Fibroblast of skin of abdomen (primary cell): ENCODE measurements at places on chromosomes 1 and 21.

GRCh38 chr1:177423090-177423489 lies 252.3 kb downstream of the BRINP2 start:
- no peak for DNase-seq

DNA sequence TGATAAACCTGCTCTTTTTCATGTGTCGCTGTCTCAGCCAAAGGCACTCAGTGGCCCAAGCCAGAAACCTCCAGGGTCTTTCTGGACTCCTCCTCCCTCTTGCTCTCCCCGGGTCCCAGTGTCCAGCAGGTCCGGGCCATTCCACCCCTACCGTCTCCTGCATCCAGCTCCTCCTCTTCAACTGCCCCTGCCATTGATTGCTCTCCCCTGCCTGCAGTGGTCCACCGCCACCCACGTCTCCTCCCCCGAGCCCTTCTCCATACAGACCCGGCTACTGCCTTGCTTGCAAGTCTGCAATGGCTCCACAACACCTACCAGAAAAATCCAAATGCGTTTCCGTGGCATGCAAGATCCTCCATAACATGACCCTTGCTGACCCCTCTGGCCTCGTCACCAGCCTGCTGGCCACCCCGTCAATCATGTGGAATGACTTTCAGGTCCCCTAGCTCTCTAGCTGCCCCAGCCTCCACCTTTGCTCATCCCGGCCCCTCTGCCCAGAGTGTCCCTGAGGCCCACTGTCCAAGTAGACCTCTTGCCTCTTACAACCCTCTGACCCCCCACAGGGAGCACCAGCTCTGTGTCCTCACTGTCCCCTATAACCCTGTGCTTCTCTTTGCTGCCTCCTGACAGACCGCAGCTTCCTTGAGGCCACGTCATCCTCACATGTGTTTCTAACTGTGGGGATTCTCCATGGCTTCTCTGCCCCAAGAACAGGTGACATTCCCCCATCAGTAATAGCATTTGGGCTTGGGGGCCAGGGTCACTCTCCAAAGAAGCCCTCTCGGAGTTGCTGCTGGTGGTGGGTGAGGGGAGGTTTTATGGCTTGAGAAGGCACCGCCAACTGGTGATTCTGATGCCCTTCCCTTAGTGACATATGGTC lies 15.0 kb downstream of the CACNA1S start:
- DNase-seq = no peak

GRCh38 chr1:206960676-206961386 lies 9.4 kb downstream of the FCAMR start:
- DNase-seq = no peak

- DNase-seq = no peak
Measured at GRCh38 chr21:33296156-33296555, 28.6 kb upstream of the IFNAR1 start.

GRCh38 chr1:150233359-150234308 lies 2.3 kb downstream of the ANP32E start:
- peak; percentile 2 for DNase-seq

GRCh38 chr21:43985690-43986251 lies 26.3 kb upstream of the TRAPPC10 start:
- DNase-seq = no peak

- DNase-seq = peak; percentile 44
Measured at GRCh38 chr1:208081972-208082371, 162.2 kb downstream of the PLXNA2 start.
